Smooth muscle cell of trachea (primary cell): ENCODE measurements at places on chromosomes 6 and 20. TPM values are rescaled to one million over a fixed set of nuclear protein-coding genes. Genes with fewer than 3 reads are reported as not detected.

GABRR1 gene
- not detected in 2 replicates for total RNA-seq

WFDC5 gene
- total RNA-seq: not detected in 2 replicates

ID1 gene
- total RNA-seq: 80.6 and 268 TPM in 2 replicates

C20orf144 gene
- total RNA-seq: under 0.01 and 0.44 TPM in 2 replicates

WFDC12 gene
- total RNA-seq: not detected in 2 replicates

SSTR4 gene
- total RNA-seq: not detected in 2 replicates

SAPCD1 gene
- total RNA-seq: 1.3 and 1.9 TPM in 2 replicates

EIF6 gene
- total RNA-seq: 104 and 140 TPM in 2 replicates

MOCS1 gene
- total RNA-seq: 6.4 and 17.9 TPM in 2 replicates

USP49 gene
- 2.2 and 5.5 TPM in 2 replicates for total RNA-seq

TRIM10 gene
- total RNA-seq: not detected in 2 replicates

BCAS1 gene
- under 0.01 TPM in 2 replicates for total RNA-seq

APCDD1L gene
- total RNA-seq: 3.6 and 17.5 TPM in 2 replicates

GFRA4 gene
- not detected in 2 replicates for total RNA-seq

ADTRP gene
- 1.0 and 2.3 TPM in 2 replicates for total RNA-seq

EZR gene
- total RNA-seq: 62.2 and 86.1 TPM in 2 replicates

PRR18 gene
- not detected in 2 replicates for total RNA-seq

NFS1 gene
- total RNA-seq: 42.8 and 65.7 TPM in 2 replicates

ELOVL2 gene
- under 0.01 TPM in 1 of 2 replicates, not detected in the other for total RNA-seq

CCN2 gene
- total RNA-seq: 39.7 and 109 TPM in 2 replicates

BEND6 gene
- 7.7 and 17.7 TPM in 2 replicates for total RNA-seq

SIRPD gene
- total RNA-seq: not detected in 2 replicates

MLN gene
- total RNA-seq: not detected in 2 replicates

FLRT3 gene
- 2.3 and 5.0 TPM in 2 replicates for total RNA-seq

DHX35 gene
- total RNA-seq: 10.8 and 12.1 TPM in 2 replicates

CALHM4 gene
- not detected in 2 replicates for total RNA-seq

SLC52A3 gene
- not detected in 2 replicates for total RNA-seq

HSPA1A gene
- 98.0 and 168 TPM in 2 replicates for total RNA-seq

TOX2 gene
- total RNA-seq: 3.5 TPM in 2 replicates

SUMO4 gene
- total RNA-seq: 1.7 and 3.2 TPM in 2 replicates

C2 gene
- 2.8 and 13.1 TPM in 2 replicates for total RNA-seq

SPATS1 gene
- total RNA-seq: not detected in 2 replicates

RIPOR3 gene
- 10.6 and 27.3 TPM in 2 replicates for total RNA-seq

SRSF12 gene
- total RNA-seq: not detected in 2 replicates
